ENCODE measurements at places on chromosomes 7 and 10.

DNA sequence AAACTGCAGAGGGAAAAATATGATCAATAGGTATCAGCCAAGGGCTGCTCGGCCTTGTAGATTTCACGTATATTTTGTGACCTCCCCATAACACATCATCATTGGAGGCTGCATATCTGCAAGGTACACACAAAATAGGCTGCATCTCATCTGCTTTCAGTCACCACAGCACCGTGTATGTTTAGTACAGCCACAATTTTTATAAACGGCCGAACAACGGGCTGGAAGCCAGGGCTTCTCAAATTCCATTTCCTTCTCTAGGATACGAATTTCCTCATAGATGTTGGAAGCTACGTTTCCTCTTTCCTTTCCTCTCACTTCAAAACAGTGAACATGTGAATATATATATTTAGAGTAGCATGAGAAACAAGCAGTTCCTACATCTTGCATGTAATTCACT, 20.2 kb upstream of the FOXK1 start:
- DNase-seq: no peak
- H3K27me3 ChIP-seq: no peaks in the 10 kb centered on the region
- no peaks in the 10 kb centered on the region for H3K4me1 ChIP-seq

DNA sequence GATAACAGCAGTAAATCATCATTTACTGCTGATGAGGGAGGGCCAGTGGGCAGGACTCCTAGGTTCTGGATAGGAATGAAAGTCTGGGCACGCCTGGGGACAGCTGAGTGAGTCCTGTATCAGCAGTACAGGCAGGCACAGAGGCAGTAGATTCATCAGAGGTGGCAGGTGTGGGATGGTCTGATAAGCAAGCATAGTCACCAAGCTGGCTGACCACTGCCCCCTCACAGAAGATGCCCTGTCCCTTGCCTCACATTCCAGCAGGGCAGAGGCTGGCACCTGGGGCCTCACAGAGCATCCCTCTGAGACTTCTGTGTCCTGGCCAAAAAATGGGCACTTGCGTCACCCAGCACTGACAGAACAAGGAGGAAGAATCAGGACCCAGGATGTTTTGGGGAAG, 23.2 kb upstream of the ACSM6 start:
- no peak overlapping the region for H3K27ac ChIP-seq
- no peak overlapping the region for H3K4me3 ChIP-seq
- DNase-seq: no peak
- no peaks in the 10 kb centered on the region for H3K27me3 ChIP-seq

- no peaks in the 10 kb centered on the region for H3K4me1 ChIP-seq
- no peak for DNase-seq
- H3K27ac ChIP-seq: no peak overlapping the region
These were observed 2.3 kb upstream of the VENTX start for GRCh38 chr10:133235265-133235855.

GRCh38 chr10:70668454-70668970, 3.8 kb upstream of the ADAMTS14 start:
- H3K27me3 ChIP-seq: peaks cover 44% of the 10 kb centered on the region
- DNase-seq: no peak
- no peaks in the 10 kb centered on the region for H3K36me3 ChIP-seq

GRCh38 chr10:97673736-97674525, 13.1 kb downstream of the AVPI1 start:
- H3K27me3 ChIP-seq: no peaks in the 10 kb centered on the region
- no peak overlapping the region for H3K4me3 ChIP-seq
- H3K27ac ChIP-seq: no peak overlapping the region

GRCh38 chr7:45420843-45421495, 153.2 kb upstream of the ADCY1 start:
- no peak overlapping the region for H3K27ac ChIP-seq
- H3K4me1 ChIP-seq: no peaks in the 10 kb centered on the region
- DNase-seq: no peak

DNA sequence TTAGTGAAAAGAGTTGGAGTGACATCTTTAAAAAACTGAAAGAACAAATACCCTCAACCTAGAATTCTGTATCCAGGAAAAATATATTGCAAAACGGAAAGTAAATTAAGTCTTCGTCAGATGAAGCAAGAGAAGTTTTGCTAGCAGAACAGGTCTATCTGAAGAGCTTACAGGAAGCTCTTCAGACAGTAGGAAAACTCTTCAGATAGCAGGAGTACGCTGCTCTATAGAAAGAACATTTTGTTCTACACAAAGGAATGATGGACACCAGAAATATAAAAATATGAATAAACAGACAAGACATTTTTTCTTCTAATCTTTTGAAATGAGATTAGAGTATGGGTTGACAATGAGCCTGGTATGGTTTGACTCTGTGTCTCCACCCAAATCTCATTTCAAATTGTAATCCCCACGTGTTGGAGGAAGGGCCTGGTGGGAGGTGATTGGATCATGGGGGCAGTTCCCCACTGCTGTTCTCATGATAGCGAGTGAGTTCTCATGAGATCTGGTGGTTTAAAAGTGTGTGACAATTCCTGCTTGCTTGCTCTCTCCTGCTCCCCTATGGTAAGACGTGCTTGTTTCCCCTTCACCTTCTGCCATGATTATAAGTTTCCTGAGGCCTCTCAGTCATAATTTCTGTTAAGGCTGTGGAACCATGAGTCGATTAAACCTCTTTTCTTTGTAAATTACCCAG, 567.3 kb downstream of the AUTS2 start:
- no peak overlapping the region for H3K4me3 ChIP-seq
- H3K27ac ChIP-seq: no peak overlapping the region
- H3K4me1 ChIP-seq: peaks cover 17% of the 10 kb centered on the region
- DNase-seq: no peak

DNA sequence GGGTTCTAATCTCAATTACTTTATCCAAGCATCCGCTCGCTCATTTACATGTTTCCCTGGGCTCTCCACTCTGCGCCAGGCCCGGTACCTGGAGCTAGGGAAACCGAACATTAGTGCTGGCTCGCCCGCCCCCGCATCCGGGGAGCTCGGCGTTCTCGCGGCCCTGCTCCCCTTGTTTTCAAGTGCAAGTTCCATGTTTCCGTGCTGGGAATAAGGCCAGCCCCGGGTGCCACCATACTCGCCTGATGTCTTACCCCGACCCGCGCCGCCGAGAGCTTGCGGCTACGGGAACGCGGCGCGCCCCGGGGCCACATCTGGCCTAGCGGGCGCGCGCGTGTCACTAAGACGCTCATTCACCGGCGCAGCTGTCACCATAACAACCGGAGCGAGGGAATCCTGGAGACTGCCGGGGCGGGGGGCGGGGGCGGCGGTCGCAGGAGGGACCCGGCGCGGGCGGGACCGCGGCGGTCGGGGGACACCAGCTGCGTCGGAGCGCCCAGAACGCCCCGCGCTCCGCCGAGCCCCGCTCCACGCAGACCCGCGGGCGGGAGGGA, at the start of gene NEURL1:
Gene NEURL1, plus strand, starts transcription at position 344 of the 554 bp plus-strand sequence. CDS start 683 bp downstream, outside the sequence.
- DNase-seq: no peak
- no peaks in the 10 kb centered on the region for H3K36me3 ChIP-seq
- H3K27ac ChIP-seq: peak within 1 kb of the TSS; percentile 89
- peaks cover 48% of the 10 kb centered on the region for H3K27me3 ChIP-seq

DNA sequence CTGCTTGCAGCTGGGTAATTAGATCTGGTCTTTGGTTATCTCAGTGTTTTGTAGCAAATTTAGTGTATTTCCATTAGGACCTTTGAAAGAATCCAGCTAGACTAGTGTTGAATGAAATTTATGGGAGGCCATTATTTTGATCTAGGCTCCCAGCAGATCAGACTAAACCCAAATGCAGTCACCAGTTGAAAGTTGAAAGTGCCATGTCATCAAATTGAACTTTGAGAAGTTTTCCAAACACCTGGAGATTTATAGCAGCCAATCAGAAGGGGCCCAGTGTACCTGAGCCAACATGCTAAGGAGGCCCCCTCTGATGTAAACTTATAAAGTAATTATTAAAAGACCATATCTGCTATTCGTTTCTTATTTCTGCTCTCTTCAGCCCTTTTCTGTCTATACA, 11.3 kb upstream of the TMEM236 start:
- peaks cover 16% of the 10 kb centered on the region for H3K4me1 ChIP-seq
- H3K27me3 ChIP-seq: peaks cover 2% of the 10 kb centered on the region
- H3K4me3 ChIP-seq: no peak overlapping the region
- H3K36me3 ChIP-seq: no peaks in the 10 kb centered on the region

DNA sequence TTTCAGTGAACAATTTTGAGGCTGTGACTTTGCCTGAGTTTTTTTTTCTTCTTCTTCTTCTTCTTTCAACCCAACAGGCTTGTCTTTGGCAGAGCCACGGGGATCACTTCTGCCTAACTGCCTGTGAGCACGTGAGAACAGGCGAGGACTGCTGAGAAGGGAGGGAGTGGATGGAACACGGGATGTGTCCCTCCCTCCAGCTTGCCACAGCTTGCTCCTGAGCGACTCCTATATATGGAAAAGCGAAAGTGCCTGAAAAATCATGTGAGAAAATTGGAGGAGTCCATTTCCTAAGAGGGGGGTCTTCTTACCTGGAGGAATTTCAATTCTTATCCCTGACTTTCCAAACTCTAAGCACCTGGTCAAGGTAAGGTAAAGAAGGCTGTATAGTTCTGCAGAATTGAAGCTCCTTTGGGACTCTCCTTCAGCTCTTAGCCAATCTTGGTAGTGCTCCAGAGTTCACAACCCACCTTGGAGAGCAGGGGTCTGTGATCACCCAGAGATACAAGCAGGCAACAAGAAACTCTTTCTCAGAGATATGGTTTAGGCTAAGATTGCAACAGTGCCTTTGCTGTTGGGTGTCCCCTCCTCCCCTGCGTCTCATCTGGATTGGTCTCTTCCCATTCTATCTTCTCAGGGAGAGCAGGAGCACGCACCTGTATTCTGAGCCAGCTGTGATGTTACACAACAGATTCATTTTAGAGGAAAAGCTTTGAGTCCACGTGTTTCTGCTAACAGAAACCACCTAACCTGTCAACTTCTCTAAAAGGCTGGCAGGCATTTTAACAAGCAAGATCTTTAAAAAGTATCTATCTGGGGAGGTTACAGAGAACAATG, at the start of gene MAT1A:
Gene MAT1A, minus strand, starts transcription at position 208 of the 837 bp plus-strand sequence. CDS start 235 bp downstream, outside the sequence.
- H3K27me3 ChIP-seq: peaks cover 14% of the 10 kb centered on the region
- no peak for DNase-seq
- H3K36me3 ChIP-seq: no peaks in the 10 kb centered on the region

DNA sequence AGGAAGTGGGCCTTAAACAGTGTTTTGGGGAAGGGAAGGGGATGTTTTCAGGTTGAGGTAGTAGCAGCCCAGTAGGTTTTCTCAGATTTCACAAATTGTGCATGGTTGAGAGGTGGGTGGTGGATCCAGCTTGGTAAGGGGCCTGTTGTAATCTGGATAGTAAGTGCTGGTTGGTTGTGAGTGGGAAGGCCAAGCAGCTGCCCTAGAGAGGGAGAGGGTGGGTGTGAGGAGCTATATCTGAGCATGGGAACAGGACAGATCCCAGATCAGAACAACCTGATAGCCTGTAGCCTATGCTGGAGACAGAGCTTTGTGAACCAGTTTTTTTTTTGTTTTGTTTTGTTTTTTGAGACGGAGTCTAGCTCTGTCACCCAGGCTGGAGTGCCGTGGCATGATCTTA, 53.9 kb upstream of the ZMIZ2 start:
- H3K4me1 ChIP-seq: no peaks in the 10 kb centered on the region
- DNase-seq: no peak
- no peak overlapping the region for H3K27ac ChIP-seq
- H3K27me3 ChIP-seq: no peaks in the 10 kb centered on the region
- peaks cover 25% of the 10 kb centered on the region for H3K36me3 ChIP-seq

DNA sequence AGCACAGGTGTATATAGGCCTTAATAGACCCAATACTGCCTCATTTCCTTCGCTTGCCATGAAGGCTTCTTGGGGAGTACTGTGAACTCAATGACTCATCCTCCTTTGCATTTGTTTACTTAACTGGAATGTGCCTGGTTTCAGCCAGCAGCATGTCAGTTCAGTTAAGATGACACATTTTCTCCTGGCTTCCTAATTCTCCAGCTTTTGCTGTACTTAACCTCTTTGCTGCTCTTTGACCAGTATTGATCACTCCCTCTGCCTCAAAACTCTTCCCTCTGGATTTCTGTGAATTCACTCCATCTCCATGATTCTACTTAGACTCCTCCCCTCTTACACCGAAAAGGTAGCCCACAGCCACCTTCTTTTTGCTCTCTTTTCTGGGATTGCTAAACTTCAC, 135.7 kb downstream of the MAGI2 start:
- no peak for DNase-seq
- H3K4me1 ChIP-seq: peaks cover 5% of the 10 kb centered on the region
- no peak overlapping the region for H3K4me3 ChIP-seq
- H3K27ac ChIP-seq: no peak overlapping the region
- no peaks in the 10 kb centered on the region for H3K36me3 ChIP-seq

DNA sequence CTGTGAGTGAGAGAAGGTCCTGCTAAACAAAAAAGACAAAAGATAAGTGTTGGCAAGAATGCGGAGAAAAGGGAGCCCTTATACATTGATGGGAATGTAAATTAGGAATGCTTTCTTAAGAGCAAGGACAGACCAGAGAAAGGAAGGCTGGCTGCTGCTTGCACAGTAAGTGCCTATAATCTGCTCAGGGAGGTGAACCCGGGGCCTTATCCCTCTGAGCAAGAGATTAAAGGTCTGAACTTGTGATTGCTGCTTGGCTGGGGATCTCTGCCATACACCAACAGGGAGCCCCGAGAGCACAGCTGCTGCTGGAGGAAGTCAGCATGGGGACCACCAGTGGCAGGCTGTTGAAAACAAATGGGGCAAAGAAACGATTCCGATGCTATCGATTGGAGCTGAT, 32.0 kb upstream of the CRTAC1 start:
- DNase-seq: no peak
- H3K36me3 ChIP-seq: no peaks in the 10 kb centered on the region
- no peak overlapping the region for H3K4me3 ChIP-seq
- H3K27me3 ChIP-seq: peaks cover 89% of the 10 kb centered on the region

GRCh38 chr10:35150308-35150707, 23.7 kb downstream of the CREM start:
- DNase-seq: no peak
- H3K4me1 ChIP-seq: peaks cover 30% of the 10 kb centered on the region
- H3K4me3 ChIP-seq: no peak overlapping the region
- peaks cover 4% of the 10 kb centered on the region for H3K36me3 ChIP-seq
- H3K27me3 ChIP-seq: no peaks in the 10 kb centered on the region
- peak overlapping the region; percentile 53 for H3K27ac ChIP-seq

DNA sequence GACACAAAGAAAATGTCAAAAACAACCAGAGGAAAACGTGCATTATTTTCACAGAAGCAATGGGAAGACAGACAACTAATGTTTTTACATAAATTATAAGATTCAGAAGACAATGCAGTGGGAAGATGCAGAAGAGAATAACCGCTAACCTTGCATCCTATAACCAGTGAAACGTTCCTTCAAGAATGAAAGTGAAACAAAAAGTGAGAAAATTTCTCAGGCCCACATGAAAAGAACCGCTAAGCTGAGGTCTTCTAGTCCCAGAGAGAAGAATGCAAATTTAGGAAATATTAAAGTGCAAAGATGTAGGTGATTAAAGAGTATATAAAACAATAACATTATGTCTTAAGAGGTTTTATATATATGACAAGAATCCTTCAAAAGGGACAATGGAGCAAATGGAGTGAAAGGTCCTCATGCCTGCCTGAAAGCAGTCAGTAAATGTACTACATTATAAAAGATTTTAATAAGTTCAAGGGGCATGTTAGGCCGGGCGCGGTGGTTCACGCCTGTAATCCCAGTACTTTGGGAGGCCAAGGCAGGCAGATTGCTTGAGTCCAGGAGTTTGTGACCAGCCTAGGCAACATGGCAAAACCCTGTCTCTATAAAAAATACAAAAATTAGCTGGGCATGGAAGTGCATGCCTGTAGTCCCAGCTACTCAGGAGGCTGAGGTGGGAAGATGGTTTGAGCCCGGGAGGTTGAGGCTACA, 43.1 kb upstream of the DDC start:
- H3K27me3 ChIP-seq: no peaks in the 10 kb centered on the region
- H3K4me1 ChIP-seq: no peaks in the 10 kb centered on the region
- H3K36me3 ChIP-seq: peaks cover 12% of the 10 kb centered on the region
- H3K27ac ChIP-seq: no peak overlapping the region
- no peak for DNase-seq
